ENCODE measurements at places on chromosomes 16 and 17.

DNA sequence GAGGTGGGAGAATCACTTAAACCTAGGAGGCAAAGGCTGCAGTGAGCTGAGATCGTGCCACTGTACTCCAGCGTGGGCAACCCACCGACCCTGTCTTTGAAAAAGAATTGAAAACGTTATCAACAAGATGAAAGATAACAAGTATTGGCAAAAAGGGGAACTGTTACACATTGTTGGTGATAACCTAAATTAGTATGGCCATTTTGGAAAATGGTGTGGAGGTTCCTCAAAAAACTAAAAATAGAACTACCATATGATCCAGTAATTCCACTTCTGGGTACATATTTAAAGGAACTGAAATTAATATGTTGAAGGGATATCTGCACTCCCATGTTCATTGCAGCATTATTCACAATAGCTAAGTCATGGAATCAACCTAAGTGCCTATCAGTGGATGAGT, 61.0 kb downstream of the ABHD15 start:
- no peak for DNase-seq

DNA sequence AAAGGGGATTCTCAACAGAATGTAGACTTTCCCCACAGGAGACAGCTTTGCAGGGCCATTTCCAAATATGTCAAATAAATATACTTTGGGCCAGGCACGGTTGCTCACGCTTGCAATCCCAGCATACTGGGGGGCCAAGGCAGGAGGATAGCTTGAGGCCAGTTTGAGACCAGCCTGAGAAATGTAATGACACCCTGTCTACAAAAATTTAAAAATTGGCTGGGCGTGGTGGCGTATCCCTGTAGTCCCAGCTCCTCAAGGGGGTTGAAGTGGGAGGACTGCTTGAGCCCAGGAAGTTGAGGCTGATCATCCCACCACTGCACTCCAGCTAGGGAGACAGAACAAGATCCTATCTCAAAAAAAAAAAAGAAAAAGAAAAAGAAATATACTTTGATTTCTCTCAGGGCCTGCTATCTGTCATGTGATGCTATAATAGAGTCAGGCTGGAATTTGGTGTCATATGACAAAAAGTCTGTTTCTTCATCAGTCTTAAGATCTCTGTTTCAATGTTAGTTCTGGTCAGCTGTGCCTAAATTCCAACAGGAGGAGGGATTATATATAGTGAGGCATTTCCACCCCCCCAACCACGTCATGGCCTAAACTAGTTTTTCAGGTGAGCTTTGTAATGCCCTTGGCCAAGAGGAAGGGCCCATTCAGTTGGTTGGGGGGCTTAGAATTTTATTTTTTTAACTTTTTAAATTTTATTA, 4.3 kb upstream of the ZDHHC7 start:
- DNase-seq: no peak

- no peak for DNase-seq
These were observed 9.9 kb downstream of the HEXIM2 start for GRCh38 chr17:45171338-45172231.

DNA sequence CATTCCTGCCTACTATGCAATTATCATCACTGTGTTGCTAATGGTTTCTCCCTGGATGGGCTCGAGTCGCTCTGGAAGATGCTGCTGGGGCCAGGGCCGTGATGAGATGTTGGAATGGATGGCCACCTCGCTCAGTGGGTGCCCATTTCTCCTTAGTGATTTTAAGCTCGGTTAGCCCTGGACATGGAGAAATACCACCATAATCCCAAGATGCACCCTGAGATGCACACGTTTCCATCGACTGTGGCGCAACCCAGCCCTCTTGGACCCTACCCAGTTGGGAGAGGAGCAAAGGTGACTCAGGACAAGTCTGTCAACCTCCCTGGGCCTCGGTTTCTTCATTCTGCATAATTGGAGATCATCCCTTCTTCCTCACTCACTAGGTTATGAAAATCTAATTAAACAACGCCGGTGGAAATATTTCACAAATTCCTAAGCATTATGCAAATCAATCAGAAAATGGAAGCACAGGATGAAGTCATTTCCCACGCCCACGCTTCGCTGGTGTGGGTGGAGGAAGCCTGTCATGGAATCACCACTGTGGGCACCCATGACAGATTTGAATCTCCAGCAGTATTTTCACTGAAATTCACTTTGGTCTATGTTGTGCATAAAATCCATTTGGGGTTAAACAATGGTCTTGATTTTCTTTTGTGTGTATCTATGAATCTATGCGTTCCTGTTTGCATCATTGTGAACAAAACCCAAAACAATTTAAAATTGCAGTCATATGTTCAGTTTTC, 195.2 kb downstream of the AXIN2 start:
- DNase-seq: no peak

DNA sequence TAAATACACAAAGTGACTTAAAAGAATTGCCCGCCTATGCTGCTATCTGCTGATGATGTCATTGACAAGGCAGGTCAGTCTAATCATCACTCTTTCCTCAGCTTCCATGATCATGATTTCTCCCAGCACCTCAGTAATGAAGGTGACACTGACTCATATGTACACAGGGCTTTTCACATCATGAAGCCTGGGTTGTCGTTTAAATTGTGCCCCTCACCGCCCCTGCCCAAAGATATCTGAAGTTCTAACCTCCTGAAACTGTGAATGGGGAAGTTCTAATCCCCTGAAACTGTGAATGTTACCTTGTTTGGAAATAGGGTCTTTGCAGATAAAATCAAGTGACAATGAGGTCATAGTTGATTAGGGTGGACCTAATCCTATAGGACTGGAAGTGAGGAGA, 17.4 kb upstream of the GPRC5C start:
- no peak for DNase-seq

- no peak for DNase-seq
These were observed 43.3 kb downstream of the WWOX start for GRCh38 chr16:78142788-78143187.

DNA sequence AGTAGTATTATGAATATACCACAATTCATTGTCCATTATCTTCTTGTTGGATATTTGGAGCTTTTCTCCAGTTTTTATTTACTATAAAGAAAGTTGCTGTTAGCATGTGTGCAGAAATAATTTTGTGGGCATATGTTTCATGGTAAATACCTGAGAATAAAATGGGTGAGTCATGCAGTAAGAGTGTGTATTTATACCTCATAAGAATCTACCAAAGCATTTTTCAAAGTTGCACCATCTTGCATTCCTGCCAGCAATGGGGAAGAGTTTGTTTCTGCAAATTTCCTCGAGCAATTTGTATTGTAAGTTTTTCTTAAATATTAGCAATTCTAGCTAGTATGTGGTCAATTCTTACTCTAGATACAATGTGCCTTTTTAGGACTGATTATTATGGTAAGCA, 7.9 kb upstream of the MON1B start:
- DNase-seq: no peak

DNA sequence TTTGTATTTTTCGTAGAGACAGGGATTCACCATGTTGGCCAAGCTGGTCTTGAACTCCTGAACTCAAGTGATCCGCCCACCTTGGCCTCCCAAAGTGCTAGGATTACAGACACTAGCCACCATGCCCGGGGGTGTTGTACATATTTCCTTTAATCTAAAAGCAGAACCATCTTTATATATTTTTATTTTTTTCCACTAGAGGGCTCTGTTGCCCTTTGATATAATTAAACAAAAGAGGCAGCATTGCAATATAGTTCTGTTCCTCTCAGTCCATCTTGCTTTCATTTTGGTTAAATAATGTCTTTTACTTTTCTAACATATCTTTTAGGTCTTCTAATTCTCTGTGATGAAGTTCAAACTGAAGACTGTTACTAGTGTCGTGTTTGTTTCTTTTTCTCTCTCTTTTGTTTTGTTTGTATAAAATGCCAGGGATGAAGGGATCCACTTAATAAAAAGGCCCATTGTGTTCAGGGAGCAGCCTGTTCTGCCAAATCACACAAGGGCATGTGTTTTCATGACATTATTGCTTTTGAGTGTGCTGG, 23.4 kb downstream of the WWOX start:
- DNase-seq: no peak

GRCh38 chr17:81983639-81984373, 6.4 kb downstream of the ASPSCR1 start:
- DNase-seq: no peak

- DNase-seq: no peak
These were observed 4.5 kb upstream of the DDX19B start for GRCh38 chr16:70294385-70295025.

GRCh38 chr17:1559047-1560043, 3.2 kb downstream of the PITPNA start:
- DNase-seq: no peak

DNA sequence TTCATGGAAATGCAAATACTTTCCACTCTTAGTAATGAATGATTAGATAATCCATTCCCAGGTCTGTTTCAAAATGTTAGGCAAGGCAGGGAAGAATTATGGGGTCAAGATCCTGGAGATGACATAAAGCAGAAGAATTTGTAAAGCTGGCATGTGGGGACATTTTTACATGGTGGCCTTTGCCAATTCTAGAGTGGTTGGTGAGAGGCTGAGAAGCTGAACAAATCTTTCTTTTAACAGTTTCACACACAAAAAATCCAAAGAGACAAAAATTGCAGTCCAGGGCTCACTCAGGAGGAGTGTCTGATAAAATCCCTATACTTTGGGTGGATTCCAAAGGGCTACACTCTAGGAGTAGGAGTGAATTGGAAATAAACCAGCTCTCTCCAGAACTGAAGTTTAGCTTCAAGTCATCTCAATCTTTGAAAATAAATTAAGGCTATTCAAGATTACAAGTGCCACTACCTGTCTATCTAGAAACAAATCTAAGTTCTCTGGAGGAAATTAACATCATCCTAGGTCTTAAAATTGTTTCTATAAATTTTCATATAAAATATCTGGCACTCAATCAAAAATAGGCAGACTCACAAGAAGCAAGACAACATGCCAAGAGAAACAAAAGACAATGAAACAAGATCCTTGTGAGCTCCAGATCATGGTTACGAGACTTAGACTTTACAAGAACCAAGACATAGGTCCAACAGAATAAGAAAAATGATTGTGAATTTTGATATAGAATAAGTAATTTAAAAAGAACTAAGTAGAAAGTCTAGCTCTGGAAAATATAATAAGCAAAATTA, 113.0 kb upstream of the AXIN2 start:
- no peak for DNase-seq

Data from NK-92 treated with Interleukin-12 subunit alpha and Interleukin-12 subunit beta, amount 100 ng/mL, for 24 hours (cell line).